ENCODE measurements at places on chromosomes 7 and 10.

GRCh38 chr10:34113504-34114225 is 701.4 kb downstream of the PARD3 start:
- no peak for DNase-seq

GRCh38 chr7:54825368-54825767 is 66.4 kb upstream of the SEC61G start:
- no peak for DNase-seq

GRCh38 chr7:1238450-1238882 is 5.8 kb downstream of the UNCX start:
- DNase-seq = no peak

- DNase-seq = no peak
Measured at GRCh38 chr7:37196676-37197075, 252.0 kb downstream of the ELMO1 start.

GRCh38 chr10:31897506-31897905 is 31.1 kb downstream of the ARHGAP12 start:
- DNase-seq = no peak

GRCh38 chr10:105807935-105808587 is 1167.0 kb downstream of the SORCS3 start:
- no peak for DNase-seq

- no peak for DNase-seq
Measured at GRCh38 chr10:123154711-123155505, 706 bp downstream of the BUB3 start.

DNA sequence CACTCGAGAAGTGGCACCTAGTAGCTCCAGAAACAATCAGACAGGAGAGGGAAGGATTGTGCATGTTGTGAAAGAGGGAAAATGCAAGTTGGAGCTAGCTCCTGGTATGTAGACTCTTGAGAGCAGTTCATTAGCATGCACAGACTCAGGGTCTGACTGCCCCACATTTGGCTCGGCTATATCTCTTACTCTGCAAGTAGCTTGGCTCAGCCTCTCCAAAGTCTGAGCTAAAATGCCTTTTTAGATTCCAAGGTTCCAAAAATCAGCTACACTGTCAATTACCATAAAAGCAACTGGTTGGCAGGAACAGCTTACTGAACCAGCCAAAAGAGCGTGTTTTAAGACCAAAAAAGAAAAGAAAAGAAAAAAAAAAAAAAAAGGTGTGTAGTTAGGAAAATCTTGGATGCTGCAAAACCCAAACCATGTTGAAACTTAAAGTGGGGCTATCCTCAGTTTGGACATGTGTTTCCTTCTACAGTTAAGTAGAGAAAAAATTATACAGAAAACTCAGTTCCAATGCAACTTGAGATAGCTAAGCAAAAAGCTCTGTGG is 65.5 kb downstream of the MKX start:
- DNase-seq = no peak

DNA sequence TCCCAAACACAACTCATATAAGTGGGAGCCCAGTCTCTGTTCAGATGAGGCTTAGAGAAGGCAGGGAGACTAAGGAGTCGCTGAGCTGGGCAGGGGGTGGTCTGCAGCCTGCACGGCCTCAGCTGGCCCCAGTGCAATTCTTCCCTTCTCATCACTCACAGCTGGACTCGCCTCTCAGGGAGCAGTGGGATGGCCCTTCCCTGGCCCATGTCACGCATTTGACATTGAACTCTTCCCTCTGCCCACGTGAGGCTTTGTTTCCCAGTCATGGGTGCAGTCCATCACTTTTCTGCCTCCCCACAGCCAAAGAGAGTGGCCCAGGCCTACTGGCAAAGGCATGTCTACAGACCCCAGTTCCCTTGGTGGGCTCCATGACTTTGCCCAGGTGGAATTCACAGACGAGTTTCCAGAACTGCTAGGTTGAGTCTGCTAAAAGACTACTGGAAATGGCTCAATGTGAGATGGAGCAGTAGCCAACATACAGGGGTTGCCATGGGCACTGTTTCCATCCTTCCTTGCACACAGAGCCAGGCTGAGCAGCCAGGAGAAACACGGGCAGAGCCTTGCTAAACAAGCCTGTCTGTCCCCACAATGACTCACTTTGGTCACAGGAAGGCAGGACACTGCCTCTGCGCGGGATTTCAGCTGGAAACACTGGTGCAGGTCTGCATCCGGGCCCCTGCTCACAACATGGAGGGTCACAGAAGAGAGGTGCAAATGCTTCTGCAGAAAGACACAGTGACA is 90.1 kb downstream of the OAT start:
- no peak for DNase-seq

DNA sequence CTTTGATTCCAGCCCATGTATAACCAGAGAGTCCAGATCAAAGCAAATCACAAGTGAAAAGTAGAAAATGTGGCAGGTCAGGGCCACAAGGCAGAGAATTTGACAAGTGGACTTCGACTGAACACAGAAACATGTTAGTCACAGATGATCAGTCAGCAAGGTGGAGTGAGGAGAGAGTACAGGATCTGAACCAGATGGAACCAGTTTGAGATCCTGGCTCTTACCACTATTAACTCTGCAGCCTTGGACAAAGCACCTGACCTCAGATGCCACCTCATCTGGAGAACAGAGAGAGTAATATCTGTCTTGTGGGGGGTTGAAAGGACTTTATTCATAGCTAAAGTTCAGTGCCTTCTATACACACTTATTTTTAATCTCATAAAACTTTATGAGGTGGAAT is 4.4 kb downstream of the MRLN start:
- DNase-seq = no peak

DNA sequence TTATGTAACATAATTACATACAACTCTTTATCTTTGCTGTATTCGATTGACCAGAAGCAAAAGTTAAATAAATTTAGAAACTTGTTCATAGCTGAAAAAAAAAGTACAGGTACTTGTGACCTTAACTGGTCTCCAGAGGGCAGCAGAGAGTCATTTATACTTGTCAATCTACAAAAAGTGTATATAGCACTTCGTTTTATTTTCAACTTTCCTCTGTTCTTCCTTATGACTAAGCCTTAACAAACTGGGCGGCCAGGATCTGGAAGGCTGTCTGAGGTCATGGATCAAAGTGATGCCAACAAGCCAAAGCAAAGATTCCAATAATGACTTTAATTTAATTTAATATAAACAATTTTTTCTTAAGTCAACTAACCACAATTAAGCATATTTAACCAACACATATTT is 29.8 kb downstream of the C10orf67 start:
- DNase-seq = no peak

GRCh38 chr7:155268921-155269650 is 28.6 kb upstream of the INSIG1 start:
- no peak for DNase-seq
